ENCODE measurements at places on chromosomes 5 and 9. TPM values are rescaled to one million over a fixed set of nuclear protein-coding genes. Genes with fewer than 3 reads are reported as not detected.

DNA sequence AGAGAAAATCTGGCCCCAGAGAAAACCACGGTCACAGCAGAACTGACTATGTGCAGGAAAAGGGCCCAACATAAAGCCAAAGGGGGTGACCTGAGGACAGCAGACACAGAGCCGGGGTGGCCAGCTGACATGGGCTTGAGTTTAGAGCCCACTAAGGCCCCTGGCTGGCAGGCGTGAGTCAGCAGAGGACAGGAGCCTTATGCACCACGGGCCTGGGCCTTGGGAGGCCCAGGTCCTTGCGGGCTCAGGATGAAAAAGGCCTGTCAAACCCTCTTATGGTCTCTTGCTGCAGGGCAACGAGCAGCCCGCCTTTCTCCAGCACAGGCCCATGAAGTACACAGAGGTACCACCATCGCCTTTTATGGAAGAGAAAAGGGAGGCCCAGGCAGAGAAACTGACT lies 19.7 kb downstream of the STK10 start:
- DNase-seq = no peak

GRCh38 chr9:8270235-8270634 lies 470.7 kb upstream of the DMAC1 start:
- DNase-seq = no peak

- no peak for DNase-seq
These were observed 50.7 kb upstream of the SLC25A51 start for GRCh38 chr9:37954581-37954981.

GRCh38 chr5:139967353-139967752 lies 75.7 kb downstream of the NRG2 start:
- DNase-seq = no peak

- no peak for DNase-seq
These were observed 13.9 kb downstream of the IPPK start for GRCh38 chr9:92655896-92656536.

- DNase-seq = no peak
These were observed 187.3 kb downstream of the CDK5RAP2 start for GRCh38 chr9:120392711-120393110.

- peak; percentile 42 for DNase-seq
These were observed 33.3 kb downstream of the TLE1 start for GRCh38 chr9:81656004-81656403.

GRCh38 chr9:115063058-115063845 lies 54.7 kb downstream of the TNC start:
- DNase-seq = no peak

GRCh38 chr5:137659209-137659608 lies 76.7 kb downstream of the KLHL3 start:
- no peak for DNase-seq

GRCh38 chr5:96434201-96434645 lies 1.2 kb upstream of the PCSK1 start:
- no peak for DNase-seq

DNA sequence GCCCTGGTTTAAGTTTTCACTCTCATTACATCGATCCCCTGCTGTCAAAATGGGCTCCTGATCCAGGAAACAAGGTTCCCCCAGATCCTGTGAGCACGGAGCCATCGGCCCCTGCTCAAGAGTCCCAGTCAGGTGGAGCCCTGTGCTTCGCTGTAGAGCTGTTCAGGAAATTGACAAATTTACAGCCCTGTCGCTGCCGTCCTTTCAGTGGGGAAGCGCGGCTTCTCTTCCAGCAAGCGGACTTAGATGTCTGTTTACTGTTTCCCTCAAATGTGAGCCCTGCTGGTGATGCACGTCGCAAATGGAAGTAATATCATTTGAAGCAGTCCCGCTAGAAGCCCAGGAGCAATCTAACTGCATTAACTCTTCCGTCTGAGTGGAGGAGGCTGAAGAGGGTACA lies 760.9 kb upstream of the WWC1 start:
- no peak for DNase-seq

DNA sequence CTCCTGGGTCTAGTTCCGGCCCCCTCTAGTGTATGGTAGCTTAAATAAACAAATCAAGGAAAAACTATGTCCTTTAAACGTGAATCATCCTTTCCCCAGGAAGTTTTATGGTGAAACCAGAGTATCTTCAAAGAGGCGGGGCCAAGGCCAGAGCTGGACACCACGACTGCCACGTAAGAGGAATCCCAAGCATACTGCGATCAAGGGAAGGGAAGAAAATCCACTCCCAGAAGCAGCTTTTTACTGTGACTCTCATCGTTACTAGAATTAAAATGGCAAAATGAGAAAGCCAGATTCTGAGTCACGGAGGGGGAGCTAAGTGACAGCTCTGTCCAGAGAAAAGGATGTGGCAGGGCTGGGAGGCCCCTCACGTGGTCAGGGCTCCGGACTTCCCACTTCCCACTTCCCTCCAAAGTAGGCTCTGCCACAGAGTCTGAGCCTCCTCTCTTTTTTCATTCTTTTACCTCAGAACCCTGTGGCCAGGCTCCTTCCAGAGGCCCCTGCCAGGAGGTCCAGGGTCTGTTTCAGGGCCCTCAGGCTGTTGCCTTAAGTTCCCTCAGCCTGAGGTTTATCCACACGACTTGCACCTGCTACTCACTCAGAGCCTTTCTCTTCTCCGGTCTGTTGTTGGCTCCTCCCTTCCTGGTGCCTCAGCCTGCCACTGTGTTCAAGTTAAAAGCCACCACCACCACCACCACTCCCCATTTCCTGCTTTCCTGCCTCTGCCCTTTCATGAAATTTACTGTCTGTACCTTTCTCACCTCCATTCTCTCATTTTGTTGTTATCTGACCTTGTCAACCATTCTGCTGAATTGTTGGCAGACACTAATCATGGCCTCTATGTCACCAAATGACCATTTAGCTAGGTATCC lies 1.4 kb upstream of the GLRX start:
- no peak for DNase-seq

DNA sequence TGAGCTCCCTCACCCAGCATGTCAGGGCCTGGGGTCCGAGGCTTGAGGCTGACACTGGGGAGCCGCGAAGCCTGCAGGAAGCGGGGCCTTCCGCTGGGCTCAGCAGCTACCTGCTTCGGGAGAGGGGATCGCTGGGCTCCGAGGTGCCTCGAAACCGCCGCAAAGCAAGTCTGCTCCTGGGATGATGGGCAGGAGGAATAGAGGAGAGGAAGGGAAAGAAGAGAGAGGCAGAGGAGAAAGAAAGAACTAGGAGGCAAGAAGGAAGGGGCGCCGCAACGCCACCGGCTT lies 1.5 kb upstream of the PRDM12 start:
- no peak for DNase-seq

DNA sequence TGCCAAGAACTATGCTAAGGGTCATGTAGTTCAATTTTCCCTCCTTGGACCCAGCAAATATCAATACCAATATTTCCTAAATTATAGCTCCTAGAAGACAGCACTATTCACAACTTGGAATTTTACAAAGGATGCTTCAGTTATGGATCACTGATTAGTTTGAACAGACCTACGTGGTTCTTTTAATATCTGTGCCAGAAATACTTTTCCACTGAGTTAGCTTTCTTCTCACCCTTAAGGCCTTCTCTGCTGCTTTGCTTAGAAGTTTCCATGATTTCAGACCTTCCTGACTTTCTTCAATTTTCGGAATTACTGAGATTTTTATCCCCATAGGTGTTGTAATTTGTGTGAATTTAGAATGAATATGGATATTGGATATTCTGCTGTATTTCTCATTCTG lies 380.4 kb downstream of the PSAT1 start:
- no peak for DNase-seq

DNA sequence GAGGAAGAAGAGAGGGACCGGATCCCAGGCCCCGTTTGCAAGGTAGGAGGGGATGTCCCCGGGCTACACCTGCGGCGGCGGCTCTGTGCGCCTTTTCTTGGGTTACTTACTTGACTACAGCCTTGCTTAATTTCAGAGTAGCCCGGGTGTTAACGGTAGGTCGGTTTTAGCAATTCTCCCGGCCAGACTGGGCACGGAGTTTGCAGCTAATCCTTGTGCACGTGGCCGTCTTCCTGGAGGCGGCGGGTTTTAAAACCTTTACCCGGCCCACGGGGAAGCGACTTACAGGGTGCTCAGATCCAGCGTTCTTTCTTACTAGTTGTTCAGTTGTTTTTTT lies 313 bp downstream of the BRIX1 start:
- no peak for DNase-seq

The CCT5 gene
- total RNA-seq = 213 TPM

The ESM1 gene
- total RNA-seq = not detected

The SLCO6A1 gene
- not detected for total RNA-seq

The C9orf153 gene
- total RNA-seq = 0.18 TPM

The CYSRT1 gene
- 0.53 TPM for total RNA-seq
